ENCODE measurements at places on chromosomes 11 and 22. TPM values are rescaled to one million over a fixed set of nuclear protein-coding genes. Genes with fewer than 3 reads are reported as not detected.

The APOL5 gene
- not detected for total RNA-seq

The BDNF gene
- total RNA-seq = 0.29 TPM

The CCDC179 gene
- total RNA-seq = not detected

The SLC22A8 gene
- total RNA-seq = not detected

The ANGPTL5 gene
- total RNA-seq = not detected

The ANO1 gene
- total RNA-seq = 5.2 TPM

The RAG2 gene
- total RNA-seq = 17.9 TPM

The NRIP3 gene
- not detected for total RNA-seq

The FAT3 gene
- 42.0 TPM for total RNA-seq

The ADAMTS15 gene
- total RNA-seq = 1.8 TPM

The ZNRF3 gene
- 52.7 TPM for total RNA-seq

The ENDOD1 gene
- total RNA-seq = 22.3 TPM

The RFPL3 gene
- total RNA-seq = not detected

The C11orf91 gene
- not detected for total RNA-seq

The NRGN gene
- not detected for total RNA-seq

The CFAP68 gene
- total RNA-seq = 5.3 TPM

The POU2F3 gene
- 0.18 TPM for total RNA-seq

The MAP6 gene
- 27.2 TPM for total RNA-seq

The KIRREL3 gene
- total RNA-seq = 0.45 TPM

The KIF18A gene
- 2.6 TPM for total RNA-seq

The OR2D2 gene
- not detected for total RNA-seq

The HBE1 gene
- not detected for total RNA-seq

The SLC17A6 gene
- total RNA-seq = not detected

The CCND1 gene
- total RNA-seq = 65.5 TPM

The SPDYC gene
- total RNA-seq = not detected

The TBX10 gene
- not detected for total RNA-seq

The P2RY6 gene
- total RNA-seq = not detected

The CNGA4 gene
- total RNA-seq = not detected

The FGF3 gene
- not detected for total RNA-seq

The CADM1 gene
- 0.58 TPM for total RNA-seq

The GAL3ST3 gene
- total RNA-seq = not detected

The NAGA gene
- total RNA-seq = 39.7 TPM

The OR5B17 gene
- not detected for total RNA-seq
